ENCODE measurements at places on chromosomes 3 and 15.

- DNase-seq: no peak
These were observed 35.9 kb downstream of the CYP19A1 start for GRCh38 chr15:51302480-51302879.

DNA sequence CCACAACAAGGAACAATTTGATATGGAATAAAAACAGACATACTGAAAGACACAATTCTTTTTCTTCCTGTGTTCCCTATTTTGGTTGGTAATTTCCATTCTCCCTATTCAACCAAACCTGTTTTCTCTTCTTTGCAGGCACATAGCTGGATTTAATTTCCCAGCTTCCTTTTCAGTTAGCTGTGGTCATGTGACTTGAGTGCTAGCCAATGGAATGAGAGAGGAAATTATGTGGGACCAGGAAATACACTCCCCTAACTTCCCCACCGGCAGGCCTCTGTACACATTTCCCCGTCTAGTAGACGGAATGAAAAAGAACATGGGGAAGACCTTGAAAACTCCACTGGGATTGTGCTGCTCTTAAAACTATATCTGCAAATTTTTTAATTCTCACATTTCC, 351.6 kb downstream of the TBC1D5 start:
- no peak for DNase-seq

- no peak for DNase-seq
These were observed 33.1 kb downstream of the NBEAL2 start for GRCh38 chr3:47012342-47013230.

DNA sequence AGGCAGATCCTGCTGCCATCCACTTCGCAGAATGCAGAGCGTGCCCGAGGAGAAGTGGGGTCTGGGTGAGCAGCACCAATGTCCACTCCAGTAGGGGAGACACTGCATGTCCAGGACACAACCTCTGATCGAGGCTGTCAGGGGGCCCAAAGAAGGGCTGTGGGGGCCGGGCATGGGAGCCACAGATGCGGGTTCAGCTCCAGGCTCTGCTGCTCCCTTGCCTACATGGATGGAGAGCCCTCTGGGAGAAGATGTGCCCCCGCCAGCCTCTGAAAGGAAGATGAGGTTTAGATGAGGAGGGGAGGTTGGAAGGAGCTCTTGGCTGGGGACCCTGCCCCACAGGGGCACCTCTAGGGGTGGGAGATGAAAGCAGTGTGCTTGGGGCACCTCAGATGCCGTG, 75.4 kb downstream of the KLF13 start:
- no peak for DNase-seq

DNA sequence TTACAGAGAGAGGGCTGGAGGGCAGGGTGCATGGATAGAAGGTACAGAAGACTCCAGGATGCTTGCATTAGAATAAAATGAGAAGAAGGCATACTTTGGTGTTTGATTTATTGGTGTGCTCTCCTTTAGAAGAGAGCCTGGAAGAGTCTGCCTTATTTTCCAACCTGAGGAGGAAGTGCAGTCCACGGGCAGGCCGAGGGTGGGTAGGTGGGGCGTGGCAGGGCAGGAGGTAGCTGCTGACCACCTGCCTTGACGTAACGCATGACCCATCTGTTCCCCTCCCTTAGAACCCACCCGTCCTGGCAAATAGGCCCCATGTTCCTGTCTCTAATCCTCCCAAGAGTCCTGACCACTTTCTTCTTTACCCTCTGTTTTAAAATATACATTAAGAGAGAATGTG, 222.3 kb upstream of the LYSMD4 start:
- DNase-seq: no peak

- DNase-seq: peak; percentile 82
These were observed 16.9 kb upstream of the SEMA4B start for GRCh38 chr15:90184119-90184785.

GRCh38 chr3:189292667-189293484, 121.1 kb downstream of the TPRG1 start:
- DNase-seq: no peak
